Activated CD4-positive, CD25-positive, alpha-beta regulatory T cell (primary cell): ENCODE measurements at places on chromosomes 12 and 14.

DNA sequence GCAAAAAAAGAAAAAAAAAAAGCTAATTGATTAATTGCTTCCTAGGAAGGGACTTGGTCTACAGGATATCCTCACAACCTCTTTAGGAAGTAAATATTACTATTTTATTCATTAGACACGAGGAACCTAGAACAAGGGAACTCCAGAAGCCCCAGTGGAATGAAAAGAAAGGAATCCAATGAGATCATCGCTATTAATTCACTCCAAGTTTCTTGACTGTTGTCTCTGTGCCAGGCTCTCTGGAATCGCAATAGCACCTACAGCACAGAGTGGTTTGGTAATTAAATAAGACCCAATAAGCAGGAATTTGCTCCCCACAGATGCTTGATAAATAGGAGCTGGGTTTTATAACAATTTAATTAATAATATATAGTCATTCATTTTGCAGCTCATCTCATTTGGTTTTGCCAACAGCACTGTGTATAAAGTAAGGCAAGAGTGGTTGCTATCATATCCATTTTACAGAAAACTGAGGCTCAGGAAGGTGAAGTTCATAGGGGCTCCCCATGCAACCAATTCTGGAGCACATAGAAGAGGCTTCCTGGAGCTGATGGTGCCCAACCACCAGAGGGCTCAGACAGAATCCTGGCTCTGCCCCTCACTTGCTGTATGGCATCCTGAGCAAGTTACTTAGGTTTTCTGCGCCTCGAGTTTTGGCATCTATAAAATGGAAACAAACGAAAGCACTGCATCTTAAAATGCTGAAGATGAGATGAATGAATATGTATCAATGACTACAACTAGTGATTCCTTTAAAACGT is 420.2 kb downstream of the MED13L start:
- no peak for DNase-seq

GRCh38 chr14:79332504-79333197 is 878.7 kb downstream of the DIO2 start:
- no peak for DNase-seq

DNA sequence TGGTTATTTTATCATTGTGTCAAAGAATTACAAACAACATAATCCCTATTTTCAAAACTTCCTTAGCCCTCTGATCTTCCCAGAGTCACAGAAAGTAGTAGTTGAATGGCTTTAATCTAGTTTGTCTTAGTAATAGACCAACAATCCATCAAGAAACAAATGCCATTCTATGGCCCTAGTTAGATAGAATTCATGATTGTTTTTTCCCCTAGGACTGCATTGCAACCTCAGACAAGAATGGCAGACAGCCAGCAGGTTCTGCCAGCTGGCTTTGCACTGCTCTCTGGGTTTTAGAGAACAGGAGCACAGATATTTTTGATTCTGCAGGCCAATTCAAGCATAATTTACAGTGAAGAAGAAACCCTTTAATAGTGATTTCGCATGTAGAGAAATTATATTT is 33.8 kb downstream of the SYT1 start:
- DNase-seq, result no peak

- no peak for DNase-seq
These were observed 37.0 kb downstream of the ALDH1L2 start for GRCh38 chr12:105047308-105047707.

GRCh38 chr12:27523642-27524493 is at the start of gene PPFIBP1:
PPFIBP1 (plus strand) TSS chr12:27524206; CDS start chr12:27633397, 109,191 bp downstream.
- DNase-seq, result peak; percentile 86

GRCh38 chr12:107470645-107471044 is 215.0 kb upstream of the PWP1 start:
- DNase-seq, result no peak

- no peak for DNase-seq
These were observed 1.2 kb downstream of the CDK2AP1 start for GRCh38 chr12:123270214-123271000.

DNA sequence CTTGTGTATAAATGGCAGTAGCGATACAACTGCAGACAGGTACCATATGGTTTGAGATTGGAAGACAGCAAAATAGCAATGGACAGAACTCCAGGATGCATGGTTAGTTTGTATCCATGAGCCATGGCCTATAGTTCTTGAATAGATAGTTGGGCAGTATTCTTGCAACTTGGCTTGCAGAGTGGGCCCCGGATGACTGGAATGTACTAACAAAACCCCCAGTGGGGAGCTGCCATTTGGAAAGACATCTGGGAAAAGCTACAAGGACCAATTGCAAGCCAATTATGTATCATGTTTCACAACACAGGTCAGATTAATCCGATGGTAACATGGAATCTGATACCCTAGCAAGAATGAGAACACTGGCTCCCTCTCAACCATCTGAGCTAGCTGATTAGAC is 279.6 kb downstream of the RERGL start:
- DNase-seq, result no peak

GRCh38 chr14:64191756-64192155 is 102.4 kb downstream of the ESR2 start:
- DNase-seq, result no peak

GRCh38 chr12:31828071-31828470 is 99.2 kb upstream of the AMN1 start:
- DNase-seq, result no peak

GRCh38 chr12:46445093-46445492 is 72.5 kb upstream of the SLC38A2 start:
- no peak for DNase-seq

- DNase-seq, result no peak
These were observed 3.5 kb downstream of the KLRD1 start for GRCh38 chr12:10310926-10311720.

DNA sequence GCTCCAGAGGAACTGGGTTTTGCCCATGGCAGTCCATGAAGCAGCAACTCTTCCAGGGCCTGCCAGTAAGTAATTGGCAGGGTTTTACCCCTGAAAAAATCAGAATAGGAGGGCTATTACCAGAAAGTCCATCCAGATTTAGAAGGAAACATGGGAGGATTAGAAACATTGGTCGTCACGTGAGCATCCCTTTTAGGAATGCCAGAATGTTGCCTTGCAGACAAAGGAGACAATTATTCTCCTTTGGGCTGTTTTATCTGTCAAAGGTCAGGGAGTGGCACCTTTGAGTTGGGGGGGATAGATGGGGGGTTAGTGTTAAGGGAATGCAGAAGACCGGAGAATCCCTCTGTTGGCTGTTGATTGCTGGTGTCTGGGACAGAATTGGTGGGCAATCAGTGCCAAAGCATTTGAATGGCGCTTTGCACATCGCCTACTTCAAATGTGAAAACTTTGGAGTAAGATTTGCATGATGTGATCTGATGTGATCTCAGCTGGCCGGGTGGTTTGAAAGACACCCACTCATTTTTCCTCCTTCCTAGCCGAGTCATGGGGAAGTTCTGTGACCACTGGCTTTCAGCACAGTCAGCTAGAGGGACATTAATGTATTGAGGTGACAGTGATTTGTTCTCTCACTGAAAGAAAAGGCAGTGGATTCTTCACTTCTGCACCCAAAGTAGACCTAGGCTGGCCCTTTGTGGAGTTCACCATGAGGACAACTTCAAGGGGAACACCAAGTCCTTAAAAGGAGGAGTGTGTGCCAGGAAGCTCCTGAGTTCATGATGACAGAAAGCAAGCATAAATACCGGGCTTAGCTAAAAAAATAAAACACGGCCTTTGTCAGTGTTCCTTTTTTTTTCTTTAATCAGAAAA is 31.4 kb downstream of the FLVCR2 start:
- no peak for DNase-seq

GRCh38 chr12:82688596-82688995 is 1.9 kb downstream of the TMTC2 start:
- DNase-seq, result no peak
